RKO (cell line): ENCODE measurements at places on chromosomes 4 and X.
A peak's percentile ranks its signal among the peaks of the same experiment; 100 is the strongest.

GRCh38 chr4:93771640-93772411, 56.7 kb upstream of the ATOH1 start:
- DNase-seq: no peak

GRCh38 chr4:16894406-16894805, 4.0 kb downstream of the LDB2 start:
- no peak for DNase-seq

DNA sequence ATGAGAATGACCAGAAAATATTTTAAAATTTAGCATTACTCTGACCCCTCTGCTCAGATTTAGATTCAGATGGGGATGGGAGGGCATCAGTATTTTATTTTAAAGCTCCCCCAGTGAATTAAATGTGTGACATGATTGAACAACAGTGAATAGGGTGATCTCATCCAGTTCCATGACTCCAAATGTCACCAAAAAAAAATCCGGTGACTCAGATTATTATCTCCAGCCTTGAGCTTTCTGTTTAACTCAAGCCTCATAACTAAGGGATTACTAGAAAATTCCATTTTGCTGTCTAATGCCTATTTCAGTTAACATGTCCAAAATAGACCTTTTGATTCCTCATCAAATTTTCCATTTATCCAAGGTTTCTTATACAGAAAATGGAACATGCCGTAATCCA, 121.8 kb upstream of the TMEM47 start:
- peak; percentile 30 for DNase-seq

GRCh38 chr4:105122350-105122749, 24.3 kb upstream of the TET2 start:
- DNase-seq: peak; percentile 23

GRCh38 chrX:40090050-40090804, 7.5 kb downstream of the BCOR start:
- no peak for DNase-seq

GRCh38 chrX:149283853-149284252, 221.3 kb downstream of the IDS start:
- DNase-seq: no peak

- no peak for DNase-seq
Observed at GRCh38 chr4:1547131-1547855, 136.8 kb downstream of the FAM53A start.

DNA sequence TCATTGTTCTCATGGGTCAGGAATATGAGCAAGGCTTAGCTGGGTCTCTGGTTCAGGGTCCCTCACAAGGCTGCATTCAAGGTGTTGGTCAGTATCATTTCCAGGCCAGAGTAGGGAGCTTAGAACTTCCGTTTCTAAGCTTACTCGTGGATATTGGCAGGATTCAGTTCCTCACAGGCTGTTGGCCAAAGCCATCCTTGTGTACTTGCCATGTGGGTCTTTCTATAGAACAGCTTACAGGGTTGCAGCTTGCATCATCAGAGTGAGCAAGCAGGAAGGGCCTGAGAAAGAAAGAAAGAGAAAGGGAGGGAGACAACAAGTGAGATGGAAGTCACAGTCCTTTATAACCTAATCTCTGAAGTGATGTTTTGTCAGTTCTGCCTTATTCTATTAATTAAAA, 5.1 kb upstream of the LIMCH1 start:
- DNase-seq: no peak

DNA sequence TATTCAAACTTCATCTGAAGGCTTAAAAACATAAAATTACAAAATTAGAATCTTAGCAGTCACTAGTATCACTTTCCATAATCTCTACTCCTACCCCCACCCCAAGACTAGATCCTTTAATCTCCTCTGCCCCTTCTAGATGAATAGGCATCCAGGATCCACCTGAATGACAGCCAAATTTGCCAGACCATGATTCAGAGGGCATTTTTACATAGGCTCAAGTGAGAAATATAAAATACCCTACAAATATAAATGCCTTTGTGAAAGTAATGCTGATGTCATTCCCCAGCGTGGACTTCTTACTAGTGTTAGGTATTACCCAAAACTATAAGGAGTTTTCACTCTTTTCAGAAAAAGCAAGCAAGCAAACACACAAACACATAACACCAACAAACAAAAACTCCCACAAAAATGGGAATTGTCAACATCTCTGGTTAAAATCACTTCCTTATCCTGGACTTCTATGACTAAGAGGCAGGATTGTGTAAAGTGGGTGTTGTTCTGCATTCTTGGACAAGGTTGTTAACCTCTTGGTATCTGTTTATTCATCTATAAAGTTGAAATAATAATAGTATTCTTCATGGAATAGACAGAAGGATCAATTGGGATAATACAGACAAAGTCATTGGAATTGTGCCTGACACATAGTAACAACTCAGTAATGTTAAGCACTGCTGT, 51.3 kb upstream of the TMPRSS11F start:
- DNase-seq: no peak

DNA sequence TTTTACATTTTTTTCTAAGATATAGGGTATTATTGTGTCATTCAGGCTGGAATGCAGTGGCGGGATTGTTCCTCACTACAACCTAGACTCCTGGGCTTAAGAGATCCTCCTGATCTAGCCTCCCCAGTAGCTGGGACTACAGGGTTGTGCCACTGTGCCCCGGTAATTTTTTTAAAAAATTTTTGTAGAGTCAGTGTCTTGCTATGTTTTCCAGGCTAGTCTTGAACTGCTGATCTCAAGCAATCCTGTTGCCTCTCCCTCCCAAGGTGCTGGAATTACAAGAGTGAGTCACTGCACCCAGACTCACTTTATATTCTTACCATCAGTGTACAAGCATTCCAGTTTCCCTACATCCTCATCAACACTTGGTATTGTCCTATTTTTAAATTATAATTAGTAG, 156.4 kb upstream of the GYPA start:
- no peak for DNase-seq

DNA sequence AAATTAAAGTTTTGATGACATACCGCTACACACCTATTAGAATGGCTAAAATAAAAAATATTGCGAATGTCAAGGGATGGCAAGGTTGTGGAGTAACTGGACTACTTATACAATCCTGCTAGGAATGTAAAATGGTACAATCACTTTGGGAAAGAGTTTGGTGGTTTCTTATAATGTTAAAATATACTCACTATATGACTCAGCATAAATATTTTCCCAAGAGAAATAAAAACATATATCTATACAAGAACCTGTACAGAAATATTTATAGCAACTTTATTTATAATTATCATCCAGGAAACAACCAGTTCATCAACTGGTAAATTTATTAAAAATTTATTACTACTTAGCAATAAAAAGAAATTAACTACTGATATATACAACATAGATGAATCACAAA, 89.7 kb downstream of the SLC10A7 start:
- DNase-seq: no peak
